ENCODE measurements at places on chromosomes 4 and X.

DNA sequence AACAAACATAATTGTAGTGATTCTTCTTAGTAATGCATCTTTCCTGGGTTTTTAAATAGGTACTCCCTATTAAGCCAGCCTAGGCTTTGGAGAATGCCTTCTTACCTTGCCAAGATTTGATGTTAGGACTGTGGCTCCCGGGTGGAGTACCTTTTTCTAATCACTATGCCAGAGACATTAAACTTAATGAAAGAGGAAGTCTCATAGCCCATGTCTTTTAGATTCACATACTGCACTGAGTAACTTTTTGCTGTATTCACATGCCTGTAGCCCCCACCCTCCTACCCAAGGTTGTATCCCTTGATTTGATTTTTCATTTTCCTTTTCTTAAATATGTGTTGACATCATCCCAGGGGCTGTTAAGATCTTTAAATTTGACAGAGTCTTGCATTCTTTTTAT is 104.2 kb upstream of the TLR2 start:
- DNase-seq, result no peak

DNA sequence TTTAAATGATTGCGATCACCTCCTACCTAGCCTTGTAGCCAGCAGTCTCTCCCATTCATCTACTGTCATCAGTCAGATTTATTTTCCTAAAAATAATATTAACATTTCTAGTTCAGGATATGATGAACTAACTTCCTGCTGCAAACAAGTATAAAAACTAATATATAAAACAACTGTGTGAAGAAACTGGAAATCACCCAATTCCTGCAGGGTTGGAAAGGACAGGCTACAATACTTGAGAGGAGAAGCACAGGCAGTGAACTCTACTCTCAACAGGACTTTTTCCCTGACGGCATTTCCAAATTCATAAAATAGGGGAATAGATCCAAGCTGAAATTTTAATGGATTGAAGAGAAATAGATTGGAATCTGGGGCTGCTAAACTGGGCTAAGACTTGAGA is 14.2 kb upstream of the BBS12 start:
- DNase-seq, result no peak

DNA sequence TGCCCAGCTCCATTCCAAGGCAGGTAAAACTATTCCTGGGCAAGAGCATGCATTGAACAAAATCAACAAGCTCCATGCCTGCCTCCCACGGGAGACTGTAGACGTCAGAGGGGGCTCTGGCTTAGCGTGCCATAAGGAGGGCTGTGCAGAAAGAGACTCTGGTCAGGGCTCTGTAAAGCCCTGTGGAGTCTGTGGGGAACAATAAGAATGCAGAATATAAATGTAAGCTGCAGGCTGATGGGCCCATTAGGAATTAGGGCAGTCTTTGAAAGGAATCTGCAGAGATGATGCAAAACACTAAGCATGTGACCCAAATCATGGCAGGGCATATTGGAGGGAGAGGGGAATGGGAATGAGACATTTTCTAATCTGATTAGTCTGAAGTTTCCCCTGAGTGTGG is 170.3 kb downstream of the EFHC2 start:
- DNase-seq, result no peak

DNA sequence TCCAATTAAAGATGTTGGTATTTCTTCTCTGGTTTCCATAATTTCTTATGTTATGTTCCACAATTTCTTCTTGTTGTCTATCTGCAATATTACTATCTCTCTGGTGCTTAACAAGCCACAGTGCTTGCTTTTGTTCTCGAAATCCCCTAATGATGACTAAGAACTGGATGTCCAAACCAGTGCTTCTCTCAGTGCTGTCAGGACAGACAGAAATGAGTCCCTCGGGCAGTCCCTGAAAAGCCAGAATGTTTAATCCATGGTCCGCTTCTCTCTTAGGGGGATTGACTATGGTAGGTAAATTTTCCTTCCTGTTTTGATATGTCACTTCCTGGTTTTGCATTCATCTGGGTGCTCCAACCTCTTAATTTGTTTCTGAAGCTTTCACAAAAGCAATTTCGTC is 321.6 kb upstream of the PCDH10 start:
- no peak for DNase-seq

DNA sequence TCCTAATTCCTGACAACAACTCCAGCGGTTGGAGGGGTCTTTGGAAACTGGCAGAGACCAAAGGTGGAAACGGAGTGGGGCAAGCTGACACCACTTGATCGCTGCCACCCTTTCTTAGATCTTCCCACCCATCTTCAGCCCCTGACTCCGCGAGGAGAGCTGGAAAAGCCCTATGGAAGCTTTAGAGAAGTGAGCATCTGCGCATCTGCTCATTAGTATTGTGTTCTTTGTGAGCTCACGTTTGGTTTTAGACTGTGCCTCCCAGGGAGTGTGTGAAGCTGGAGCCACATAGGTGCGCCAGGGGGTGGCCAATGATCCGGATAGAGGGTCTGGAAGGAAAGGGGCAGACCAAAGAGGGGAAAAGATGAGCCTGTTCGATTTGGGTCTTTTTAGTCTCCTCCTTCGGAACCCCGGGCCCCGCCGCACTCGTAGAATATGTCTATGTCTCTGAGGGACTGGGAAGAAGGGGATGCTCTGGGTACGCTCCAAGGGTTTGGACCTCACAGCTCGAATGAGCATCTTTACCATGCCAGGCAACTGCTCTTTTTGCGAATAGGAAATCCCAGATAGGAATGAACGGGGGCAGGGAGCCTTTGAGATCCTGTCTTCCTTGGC is 578 bp upstream of the DKK2 start:
- DNase-seq, result peak; percentile 8
